ENCODE measurements at places on chromosomes 11 and 22.
A peak's percentile ranks its signal among the peaks of the same experiment; 100 is the strongest.

DNA sequence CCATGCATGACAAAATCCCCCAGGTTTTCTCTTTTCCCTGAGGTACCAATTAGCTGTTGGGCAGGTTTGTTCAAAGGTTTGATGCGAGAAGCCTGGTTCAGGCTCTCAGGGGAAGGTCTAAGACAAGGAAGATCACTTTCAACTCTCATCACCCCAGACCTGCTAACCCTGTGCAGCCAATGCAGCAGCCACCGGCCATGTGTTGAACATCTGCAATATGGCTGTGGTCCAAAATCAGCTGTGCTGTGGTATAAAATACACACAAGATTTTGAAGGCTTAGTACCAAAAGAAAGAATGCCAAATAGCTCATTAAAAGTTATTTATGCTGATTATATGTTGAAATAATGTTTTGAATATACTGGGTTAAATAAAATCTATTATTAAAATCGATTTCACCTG, 58.5 kb downstream of the SMCO4 start:
- no peak for DNase-seq

DNA sequence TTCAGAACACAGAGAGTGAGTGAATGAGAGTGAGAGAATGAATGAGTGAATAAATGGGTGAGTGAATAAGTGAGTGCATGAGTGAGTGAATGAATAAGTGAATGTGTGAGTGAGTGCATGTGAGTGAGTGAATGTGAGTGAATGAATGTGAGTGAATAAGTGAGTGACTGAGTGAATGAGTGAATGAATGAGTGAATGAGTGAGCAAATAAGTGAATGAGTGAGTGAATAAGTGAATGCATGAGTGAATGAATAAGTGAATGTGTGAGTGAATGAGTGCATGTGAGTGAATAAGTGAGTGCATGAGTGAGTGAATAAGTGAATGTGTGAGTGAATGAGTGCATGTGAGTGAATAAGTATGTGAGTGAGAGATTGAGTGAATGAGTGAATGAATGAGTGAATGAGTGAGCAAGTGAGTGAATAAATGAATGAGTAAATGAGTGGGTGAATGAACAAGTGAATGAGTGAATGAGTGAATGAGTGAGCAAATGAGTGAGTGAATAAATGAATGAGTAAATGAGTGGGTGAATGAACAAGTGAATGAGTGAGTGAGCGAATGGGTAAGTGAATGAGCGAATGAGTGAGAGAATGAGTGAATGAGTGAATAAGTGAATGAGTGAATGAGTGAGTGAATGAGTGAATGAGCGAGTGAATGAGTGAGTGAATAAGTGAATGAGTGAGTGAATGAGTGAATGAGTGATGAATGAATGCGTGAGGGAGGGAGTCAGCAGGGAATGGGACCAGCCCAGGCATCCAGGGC, 21.3 kb upstream of the MUC5B start:
- DNase-seq: no peak

DNA sequence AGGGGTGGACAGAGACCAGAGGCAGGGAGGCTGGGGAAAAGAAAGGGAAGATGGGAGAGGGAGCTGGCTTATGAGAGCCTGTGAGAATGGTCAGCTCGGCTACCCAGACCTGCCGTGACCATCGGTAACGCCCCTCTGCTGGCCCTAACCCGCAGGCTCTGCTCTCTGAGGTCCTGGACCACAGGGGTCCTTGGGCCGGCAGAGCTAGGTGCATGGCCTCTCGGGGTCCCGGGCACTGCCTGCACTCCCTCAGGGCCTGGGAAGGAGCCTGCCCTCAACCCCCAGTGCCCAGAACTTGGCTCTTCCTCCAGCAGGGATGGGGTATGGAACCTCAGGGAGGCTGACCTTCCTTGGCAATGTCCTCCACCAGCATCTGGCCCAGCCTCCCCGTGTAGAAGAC, 13.2 kb downstream of the GGT5 start:
- DNase-seq: no peak

DNA sequence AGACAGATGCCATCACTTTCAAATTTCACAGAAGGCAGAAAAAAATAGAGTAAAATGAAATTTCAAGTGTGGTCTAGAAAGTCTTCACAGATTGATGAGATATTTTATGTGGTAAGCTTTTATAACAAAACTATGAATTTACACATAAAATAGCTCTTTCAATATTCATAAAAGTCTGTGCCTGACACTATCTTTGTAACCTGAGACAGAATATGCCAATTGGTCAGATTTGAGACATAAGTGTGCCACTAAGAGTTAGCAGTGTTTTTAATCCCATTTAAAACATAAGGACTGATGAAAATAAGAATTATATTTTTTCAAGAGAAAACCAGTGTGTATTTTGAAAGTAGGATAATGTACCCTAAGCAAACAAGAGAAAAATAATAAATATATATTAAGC, 769.5 kb upstream of the LUZP2 start:
- DNase-seq: no peak

DNA sequence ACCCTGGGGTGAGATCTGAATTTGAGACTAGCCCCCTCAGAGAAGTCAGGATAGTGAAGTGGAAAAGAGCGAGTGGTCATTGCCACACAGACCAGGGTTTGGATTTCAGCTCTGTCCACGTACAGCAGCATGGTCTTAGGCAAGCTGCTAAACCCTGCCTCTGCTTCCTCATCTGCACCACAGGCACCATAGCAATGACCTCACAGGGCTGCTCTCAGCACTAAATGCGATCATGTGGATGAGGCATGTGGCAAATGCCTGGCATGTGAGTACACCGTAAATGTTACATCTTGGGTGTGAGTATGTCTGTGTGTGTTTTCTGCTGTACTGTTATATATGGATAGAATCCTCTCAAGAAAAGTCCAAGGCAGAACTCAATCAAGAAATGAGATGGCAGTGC, 15.8 kb downstream of the NAV2 start:
- no peak for DNase-seq

DNA sequence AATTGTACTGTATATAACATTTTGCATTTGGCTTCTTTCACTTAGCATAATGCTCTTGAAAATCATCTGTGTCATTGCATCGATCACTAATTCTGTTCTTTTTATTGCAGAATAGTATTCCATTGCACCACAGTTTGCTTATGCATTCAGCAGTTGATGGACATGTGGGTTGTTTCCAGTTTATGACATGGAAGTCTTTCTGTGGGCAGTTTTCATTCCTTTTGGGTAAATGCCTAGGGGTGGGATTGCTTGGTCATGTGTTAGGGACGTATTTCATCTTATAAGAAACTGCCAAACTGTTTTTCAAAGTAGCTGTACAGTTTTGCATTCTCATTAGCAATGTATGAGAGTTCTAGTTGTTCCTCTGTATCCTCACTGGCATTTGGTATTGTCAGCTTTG, 127.0 kb downstream of the HIPK3 start:
- no peak for DNase-seq

DNA sequence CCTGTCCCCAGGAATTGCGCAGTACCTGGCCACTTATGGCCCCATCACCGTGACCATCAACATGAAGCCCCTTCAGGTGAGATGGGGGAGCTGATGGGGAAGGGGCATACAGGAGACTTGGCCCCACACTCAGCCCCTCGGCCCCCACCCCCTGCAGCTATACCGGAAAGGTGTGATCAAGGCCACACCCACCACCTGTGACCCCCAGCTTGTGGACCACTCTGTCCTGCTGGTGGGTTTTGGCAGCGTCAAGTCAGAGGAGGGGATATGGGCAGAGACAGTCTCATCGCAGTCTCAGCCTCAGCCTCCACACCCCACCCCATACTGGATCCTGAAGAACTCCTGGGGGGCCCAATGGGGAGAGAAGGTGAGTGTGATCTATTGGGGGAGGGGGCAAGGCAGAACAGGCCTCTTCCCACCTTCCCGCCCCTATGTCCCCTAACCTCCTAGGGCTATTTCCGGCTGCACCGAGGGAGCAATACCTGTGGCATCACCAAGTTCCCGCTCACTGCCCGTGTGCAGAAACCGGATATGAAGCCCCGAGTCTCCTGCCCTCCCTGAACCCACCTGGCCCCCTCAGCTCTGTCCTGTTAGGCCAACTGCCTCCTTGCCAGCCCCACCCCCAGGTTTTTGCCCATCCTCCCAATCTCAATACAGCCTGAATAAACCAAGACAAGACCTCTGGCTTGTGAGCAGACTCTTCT, 3.6 kb downstream of the CTSW start:
- no peak for DNase-seq

DNA sequence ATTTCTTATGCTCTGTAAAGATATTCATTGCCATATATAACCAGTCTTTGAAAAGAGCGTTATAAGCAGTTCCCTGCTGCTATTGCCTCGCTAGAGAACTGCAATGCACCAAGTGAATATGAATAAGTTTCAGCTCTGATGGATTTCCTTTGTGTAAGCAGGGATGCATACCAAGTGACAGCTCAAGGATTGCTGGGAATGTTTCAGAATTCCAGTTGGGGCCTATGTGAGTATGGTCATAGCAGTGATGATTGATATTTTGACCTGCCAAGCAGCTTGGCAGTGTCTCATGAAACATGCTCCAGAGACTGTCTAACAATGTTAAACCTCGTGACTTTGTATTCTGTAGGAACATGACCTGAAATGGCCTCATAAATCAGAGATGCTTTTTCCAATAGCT, 312.6 kb downstream of the C11orf87 start:
- DNase-seq: no peak

DNA sequence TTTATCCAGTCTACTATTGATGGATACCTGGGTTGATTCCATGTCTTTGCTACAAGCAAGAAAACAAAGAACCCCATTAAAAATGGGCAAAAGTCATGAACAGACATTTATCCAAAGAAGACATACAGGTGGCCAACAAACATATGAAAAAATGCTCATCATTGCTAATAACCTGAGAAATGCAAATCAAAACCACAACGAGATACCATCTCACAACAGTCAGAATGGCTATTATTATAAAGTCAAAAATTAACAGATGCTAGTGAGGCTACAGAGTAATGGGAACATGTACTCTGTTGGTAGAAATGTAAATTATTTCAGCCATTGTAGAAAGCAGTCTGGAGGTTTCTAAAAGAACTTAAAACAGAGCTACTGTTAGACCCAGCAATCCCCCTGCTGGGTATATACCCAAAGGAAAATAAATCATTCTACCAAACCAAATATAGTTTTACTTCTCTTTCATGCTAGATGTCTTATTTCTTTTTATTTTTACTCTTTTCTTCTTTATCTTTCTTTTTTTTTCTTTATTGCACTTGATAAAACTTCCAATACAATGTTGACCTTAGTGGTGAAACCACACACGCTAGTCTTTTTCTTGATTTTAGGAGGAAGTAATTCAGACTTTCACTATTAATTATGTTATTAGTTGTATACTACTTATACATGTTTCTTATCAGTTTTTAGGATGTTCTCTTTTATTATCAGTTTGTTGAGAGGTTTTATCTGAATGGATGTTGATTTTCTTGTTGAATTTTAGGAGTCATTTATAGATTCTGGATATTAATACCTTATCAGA, 14.3 kb downstream of the TRIM22 start:
- no peak for DNase-seq

DNA sequence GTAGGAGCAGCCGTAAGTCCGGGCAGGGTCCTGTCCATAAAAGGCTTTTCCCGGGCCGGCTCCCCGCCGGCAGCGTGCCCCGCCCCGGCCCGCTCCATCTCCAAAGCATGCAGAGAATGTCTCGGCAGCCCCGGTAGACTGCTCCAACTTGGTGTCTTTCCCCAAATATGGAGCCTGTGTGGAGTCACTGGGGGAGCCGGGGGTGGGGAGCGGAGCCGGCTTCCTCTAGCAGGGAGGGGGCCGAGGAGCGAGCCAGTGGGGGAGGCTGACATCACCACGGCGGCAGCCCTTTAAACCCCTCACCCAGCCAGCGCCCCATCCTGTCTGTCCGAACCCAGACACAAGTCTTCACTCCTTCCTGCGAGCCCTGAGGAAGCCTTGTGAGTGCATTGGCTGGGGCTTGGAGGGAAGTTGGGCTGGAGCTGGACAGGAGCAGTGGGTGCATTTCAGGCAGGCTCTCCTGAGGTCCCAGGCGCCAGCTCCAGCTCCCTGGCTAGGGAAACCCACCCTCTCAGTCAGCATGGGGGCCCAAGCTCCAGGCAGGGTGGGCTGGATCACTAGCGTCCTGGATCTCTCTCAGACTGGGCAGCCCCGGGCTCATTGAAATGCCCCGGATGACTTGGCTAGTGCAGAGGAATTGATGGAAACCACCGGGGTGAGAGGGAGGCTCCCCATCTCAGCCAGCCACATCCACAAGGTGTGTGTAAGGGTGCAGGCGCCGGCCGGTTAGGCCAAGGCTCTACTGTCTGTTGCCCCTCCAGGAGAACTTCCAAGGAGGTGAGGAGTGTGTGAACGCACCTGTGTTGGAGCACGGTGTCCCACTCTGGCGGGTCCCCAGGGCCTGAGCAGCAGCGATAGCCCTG, at the start of gene TAGLN:
TSS of gene TAGLN (plus strand) at position 318 of the 863 bp plus-strand sequence. CDS start 3,644 bp downstream, outside the sequence.
- no peak for DNase-seq

- no peak for DNase-seq
These were observed 418.0 kb downstream of the SHANK2 start for GRCh38 chr11:70834277-70834940.

- DNase-seq: peak; percentile 92
These were observed at the start of gene ATF4 for GRCh38 chr22:39520226-39521105. Gene ATF4 (plus strand): TSS chr22:39520562. CDS start chr22:39521446, 884 bp downstream.

GRCh38 chr22:35630891-35631290, 13.8 kb upstream of the MB start:
- DNase-seq: no peak

DNA sequence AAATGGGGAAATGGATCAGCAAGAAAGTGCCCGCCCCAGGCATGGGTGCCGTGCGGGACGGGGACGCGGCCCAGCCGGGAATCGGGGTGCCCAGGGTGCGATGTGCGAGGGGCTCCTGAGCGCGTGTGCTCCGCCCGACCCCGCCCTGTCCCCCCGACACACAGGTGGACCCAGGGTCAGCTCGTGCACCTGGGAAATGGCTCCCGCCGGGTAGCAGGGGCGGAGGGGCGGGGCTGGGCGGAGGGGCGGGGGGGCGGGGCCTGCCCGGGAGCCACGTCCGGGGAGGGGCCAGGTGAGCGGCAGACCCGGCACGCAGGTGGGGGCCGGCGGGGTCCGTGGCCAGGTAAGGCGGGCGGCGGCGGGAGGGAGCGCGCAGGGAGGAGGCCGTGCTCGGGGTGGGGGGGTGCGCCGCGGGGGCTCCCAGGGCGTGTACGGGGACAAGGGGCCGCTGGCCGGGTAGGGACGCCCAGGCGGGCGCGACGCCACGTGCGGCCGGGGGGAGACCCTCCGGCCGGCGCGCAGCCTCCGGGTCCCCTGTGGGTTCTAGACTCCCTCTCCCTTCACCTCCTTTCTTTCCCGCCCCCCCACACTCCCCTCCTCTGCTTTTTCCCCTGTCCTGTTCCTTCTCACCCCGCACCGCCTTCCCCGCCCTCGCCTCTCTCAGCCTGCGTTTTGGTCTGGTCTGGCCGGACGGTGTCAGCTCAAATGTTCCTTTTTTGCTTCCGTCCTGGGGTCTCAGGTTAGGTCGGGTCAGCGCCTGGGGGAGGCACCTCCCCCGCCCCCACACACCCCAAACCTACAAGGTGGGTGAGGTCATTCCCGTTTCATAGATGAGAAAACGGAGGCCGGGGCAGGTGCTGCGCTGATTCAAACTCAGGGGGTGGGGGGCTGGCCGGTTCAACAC, at the start of gene ARHGAP8:
TSS of gene ARHGAP8 (plus strand) at position 291 of the 904 bp plus-strand sequence. CDS start 33,953 bp downstream, outside the sequence.
- no peak for DNase-seq
